ENCODE measurements at places on chromosomes 1 and 21.

- DNase-seq, result peak; percentile 3
Measured at GRCh38 chr1:179105393-179105792, 23.5 kb downstream of the TOR3A start.

DNA sequence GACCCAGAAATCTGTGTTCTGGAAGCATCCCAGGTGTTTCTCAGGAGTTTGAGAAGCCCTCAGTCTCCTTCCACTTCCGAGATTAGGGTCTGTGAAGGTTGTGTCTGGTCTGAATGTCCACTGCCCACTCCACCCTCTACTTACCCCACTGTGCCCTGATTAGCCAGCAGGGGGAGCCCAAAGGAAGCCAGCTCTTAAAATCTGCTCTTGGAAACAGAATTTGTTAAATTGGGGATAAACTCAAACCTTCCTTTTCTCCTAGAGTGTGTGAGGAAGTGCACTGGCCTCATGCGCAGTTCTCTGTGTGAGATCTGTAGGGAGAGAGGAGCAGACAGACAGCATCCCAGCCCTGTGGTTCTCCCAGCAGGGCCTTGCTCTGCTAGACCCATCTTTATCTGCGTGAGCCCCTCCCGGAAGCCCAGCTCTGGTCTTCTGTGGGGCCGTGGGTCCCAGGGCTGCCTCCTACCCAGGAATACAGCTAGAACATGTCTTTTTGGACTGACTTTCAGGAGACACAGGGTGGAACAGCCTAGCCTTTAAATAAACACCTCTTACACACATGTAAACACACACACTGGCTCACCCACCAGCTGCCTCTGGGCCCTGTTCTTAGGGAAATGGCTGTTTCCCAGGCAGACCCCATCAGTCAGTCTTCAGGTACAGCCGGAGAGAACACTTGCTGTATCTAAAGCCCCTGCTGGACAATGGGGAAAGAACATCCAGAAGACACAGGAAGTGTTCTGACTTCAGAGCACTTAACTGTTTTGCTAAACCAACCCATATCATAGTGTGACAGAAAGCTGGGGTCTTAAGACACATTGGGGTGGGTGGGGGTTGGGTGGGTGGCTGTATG, 52.2 kb downstream of the SMYD2 start:
- DNase-seq, result no peak

GRCh38 chr1:16017461-16018303, at the start of gene HSPB7:
Gene HSPB7, minus strand, starts transcription at chr1:16018043. Its CDS starts 80 bp downstream, at chr1:16017963.
- DNase-seq, result no peak

DNA sequence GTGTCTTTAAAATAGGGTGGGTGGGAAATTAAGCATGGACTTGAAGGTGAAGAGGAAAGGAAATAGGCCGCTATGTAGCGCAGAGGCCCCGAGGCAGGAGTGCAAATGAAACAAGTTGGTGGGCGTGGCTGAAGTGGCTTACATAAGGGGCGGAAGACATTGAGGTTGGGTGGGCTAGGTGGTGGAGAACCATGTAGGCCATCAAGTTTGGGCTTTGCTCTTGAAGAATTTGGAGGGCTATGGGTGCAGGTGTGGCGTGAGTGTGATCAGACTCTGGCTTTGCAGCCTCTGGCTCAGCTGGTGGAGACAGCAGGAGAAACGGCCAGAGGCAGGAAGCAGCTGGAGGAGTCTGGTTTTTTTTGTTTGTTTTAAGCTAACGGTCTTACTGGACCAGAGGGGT, 6.7 kb downstream of the SLFNL1 start:
- DNase-seq, result no peak

- DNase-seq, result no peak
Measured at GRCh38 chr1:229508823-229509337, 739 bp upstream of the NUP133 start.

- DNase-seq, result no peak
Measured at GRCh38 chr1:240244968-240245628, 153.4 kb downstream of the FMN2 start.

- no peak for DNase-seq
Measured at GRCh38 chr1:201780952-201781351, 48.0 kb upstream of the IPO9 start.

GRCh38 chr1:207191776-207192175, 87.7 kb downstream of the C4BPA start:
- no peak for DNase-seq

DNA sequence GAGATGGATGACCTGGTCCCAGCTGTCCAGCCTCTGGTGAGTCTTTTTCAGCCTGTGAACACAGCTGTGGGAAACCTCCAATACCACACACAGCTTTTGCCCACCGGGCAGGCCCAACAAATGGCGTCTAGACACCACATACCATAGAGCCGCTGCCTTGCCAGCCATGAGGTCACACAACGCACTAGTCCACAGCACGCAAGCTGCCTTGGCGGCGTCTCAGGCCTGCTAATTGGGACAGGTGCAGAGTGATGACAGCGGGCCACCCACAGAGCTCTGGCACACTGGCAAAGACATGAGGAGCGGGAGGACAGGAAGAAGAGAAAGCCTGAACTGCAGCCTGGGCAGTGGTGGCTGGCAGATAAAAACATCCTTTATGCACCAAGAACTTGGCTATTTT, 125.5 kb downstream of the ADAMTS1 start:
- no peak for DNase-seq

- no peak for DNase-seq
Measured at GRCh38 chr21:26946744-26947446, 20.0 kb downstream of the ADAMTS5 start.

- DNase-seq, result no peak
Measured at GRCh38 chr1:111727056-111727455, 12.1 kb downstream of the INKA2 start.
